ENCODE measurements at places on chromosomes 4 and X. TPM values are rescaled to one million over a fixed set of nuclear protein-coding genes. Genes with fewer than 3 reads are reported as not detected.

DNA sequence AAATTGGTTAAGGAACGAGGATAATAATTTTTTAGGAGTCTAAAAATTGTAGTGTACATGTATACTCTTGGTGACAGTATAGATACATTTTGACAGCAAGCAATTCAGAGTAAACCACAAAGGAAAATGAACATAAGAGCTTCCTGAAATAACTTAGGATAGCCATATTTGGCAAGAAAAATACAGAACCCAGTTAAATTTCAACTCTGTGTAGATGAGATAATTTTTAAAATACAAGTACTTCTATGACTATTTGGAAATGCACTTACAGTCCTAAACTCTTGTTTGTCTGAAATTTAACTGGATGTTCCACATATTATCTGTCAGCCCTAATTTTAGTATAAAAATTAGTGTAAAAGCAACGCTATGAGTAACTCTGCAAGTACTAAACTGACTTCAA lies 124.4 kb upstream of the PCDH18 start:
- no peak for DNase-seq

- no peak for DNase-seq
These were observed 18.0 kb downstream of the RPS6KA3 start for GRCh38 chrX:20248592-20249192.

- no peak for DNase-seq
These were observed 250.7 kb downstream of the THOC2 start for GRCh38 chrX:123481913-123482851.

DNA sequence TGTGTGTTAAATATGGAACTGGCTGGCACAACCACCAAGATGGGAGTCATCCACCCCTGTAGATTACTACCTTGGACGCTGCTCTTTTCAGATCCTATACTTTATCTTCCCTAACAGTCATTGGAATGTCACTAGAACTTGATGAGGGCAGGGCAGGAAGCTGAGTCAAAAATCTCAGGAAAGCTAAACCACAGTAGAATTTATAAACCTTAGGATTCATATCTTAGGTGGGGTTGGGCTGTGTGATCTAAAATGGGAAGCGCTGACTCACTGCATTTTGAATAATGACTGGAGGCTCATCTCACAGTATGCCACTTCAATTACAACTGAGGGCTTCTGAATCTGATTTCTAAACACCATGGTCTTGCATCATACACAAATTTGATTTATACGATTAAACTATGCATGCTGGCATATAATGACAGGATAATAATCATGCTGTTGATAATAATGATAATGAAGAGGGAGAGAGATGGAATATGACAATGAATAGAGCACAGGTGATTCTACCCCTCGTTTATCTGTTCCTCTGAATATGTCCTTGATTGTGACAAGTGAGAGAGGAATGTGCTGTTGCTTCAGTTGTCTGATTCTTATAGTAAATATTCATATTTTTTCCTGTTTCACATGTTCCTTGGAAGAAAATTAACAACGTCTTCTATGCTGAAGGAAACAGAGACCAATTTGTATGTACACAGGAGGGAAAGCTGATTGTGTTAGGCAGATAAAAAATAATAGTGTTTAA lies 270.3 kb upstream of the HS3ST1 start:
- DNase-seq: no peak

DNA sequence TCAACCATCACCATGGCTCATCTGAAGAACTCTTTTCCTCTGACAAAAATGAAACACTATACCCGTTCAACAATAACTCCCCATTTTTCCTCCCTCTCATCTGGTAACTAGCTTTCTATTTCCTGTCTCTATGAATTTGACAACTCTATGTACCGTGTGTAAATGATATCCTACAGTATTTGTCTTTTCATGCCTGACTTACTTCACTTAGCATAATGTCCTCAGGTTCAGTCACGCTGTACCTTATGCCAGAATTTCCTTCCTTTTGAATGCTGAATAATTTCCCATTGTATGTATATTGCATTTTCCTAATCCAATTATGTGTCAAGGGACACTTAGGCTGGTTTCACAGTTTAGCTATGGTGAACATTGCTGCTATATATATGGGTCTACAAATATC lies 18.2 kb downstream of the MAGEA9 start:
- no peak for DNase-seq

DNA sequence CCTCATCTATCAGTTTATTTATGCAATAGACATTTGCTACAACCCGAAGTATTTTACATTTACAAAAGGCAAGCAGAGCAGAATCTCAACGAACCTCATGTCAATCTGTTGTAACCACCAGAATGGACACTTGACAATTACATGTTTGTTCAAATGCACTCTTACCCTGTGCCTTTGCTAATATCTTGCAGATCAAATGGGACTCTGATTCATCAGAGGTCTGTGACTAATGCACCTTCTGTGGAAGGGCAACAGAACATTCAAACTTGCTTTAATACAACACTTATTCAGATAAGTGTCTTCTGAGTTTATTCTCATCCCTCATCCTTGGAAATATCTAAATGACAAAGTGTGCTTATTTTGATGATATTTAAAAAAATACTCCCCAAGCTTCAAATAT lies 644.7 kb upstream of the PCDH10 start:
- no peak for DNase-seq

DNA sequence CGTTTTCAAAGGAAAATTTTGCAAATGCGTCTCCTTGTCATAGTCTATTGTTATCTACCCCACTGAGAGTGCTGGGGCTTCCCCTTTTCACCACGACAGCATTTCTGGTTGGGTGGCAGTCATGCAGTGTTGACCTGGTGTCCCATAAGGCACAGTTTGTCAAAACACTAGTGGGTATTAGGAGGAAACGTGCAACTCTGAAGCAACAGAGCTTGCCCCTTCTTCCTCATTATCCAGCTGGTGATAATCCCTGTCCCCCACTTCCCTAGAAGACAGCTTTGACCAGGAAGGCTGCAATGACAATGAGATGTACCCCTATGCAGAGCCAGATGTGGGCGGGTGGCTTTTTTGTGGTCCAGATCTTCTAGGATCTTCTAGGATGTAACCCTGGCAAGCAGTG lies 1.8 kb downstream of the TBC1D1 start:
- DNase-seq: no peak

- DNase-seq: no peak
These were observed 53.9 kb downstream of the FAT4 start for GRCh38 chr4:125368671-125369081.

DNA sequence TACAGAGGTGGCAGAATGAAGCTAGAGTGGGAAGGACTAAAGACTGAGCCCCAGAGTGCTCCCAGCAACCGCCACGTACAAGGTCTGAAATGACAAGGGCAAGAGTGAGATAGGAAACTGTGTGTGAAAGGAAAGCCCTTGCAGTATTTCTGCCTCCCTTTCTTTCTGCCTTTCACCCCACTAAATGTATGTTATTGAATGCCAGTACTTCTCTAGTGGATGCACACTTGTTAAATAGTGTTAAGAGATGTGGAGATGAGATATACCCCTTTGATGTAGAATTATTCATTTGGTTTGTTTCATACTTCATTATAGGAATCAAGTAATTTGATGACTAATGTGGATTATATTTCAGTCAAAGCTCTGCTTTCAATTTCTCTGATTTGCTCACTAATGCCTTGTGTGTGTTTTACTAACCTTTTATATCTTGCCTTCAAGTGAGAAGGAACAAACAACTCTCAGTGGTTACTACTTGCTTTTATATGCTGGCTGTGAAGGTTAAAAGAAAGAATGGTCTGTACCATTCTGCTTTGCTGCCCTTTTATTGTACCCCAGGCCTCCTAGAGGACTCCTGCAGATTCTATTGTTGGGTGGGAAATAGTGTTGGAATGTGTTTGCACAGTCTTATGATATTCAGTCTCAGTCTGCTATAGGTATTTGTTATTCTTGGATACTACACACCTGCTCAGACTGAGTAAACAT lies 8.0 kb upstream of the ANXA3 start:
- no peak for DNase-seq

DNA sequence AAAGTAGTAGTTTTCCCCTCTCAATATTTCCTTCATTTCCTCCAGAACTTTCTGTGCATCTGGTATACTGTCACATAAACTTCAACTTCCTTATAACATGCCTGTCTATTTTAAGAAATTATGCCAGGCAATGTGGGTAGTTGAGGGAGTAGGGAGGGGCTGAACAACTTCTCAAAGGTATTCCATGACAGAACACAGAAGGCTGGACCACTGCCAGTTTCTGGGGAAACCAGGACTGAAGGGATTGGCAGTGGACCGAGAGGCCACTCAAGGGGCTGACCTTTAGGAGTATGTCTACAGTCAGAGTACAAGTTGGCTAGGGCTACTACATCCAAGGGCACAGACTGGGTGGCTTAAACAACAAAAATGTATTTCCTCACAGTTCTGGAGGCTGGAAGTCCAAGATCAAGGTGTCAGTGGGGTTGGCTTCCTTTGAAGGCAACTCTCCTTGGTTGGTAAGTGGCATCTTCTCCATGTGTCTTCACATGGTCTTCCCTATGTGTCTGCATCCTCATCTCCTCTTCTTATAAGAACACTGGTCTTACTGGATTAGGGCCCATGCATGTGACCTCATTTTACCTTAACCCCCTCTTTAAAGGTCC lies 6.9 kb downstream of the SH3RF1 start:
- DNase-seq: peak; percentile 81

GRCh38 chr4:20254511-20255250 lies 3.0 kb downstream of the SLIT2 start:
- DNase-seq: peak; percentile 19

- DNase-seq: no peak
These were observed 56.3 kb upstream of the STOX2 start for GRCh38 chr4:183848805-183849204.

GRCh38 chrX:139506333-139506732 lies 24.2 kb upstream of the F9 start:
- DNase-seq: no peak

- DNase-seq: no peak
These were observed 273.2 kb downstream of the EVC2 start for GRCh38 chr4:5435201-5435600.

GRCh38 chrX:74383611-74384010 lies 37.7 kb upstream of the SLC16A2 start:
- DNase-seq: peak; percentile 35

CT47A1 gene
- not detected for total RNA-seq

PPP1R2C gene
- not detected for total RNA-seq

ALPK1 gene
- total RNA-seq: 39.8 TPM

CITED1 gene
- 0.67 TPM for total RNA-seq

ABCG2 gene
- 17.7 TPM for total RNA-seq

PPEF2 gene
- total RNA-seq: 0.43 TPM
